ENCODE measurements at places on chromosomes 5 and 9.

DNA sequence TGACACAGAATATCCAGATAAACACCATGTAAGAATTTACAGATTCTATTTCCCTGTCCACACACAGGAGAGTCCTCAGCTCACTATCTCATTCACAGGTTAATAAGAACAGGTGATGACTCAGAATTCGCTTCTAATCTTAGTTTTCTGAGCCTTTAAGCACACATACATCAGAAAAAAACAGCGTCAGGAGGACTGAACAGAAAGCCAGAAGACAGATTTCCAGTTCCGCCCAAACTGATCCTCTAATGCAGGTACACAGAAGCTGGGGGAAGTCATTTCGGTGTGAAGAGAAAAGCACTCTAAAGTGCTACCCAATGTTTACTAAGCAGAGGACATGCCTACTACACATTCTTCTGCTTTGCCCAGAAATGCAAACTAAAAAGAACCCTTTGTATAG, 1.6 kb downstream of the CEMIP2 start:
- no peak for DNase-seq

- DNase-seq, result peak; percentile 84
These were observed 20.4 kb upstream of the ZNF354B start for GRCh38 chr5:178839319-178839704.

GRCh38 chr9:79184831-79185230, 386.9 kb upstream of the TLE4 start:
- DNase-seq, result no peak

DNA sequence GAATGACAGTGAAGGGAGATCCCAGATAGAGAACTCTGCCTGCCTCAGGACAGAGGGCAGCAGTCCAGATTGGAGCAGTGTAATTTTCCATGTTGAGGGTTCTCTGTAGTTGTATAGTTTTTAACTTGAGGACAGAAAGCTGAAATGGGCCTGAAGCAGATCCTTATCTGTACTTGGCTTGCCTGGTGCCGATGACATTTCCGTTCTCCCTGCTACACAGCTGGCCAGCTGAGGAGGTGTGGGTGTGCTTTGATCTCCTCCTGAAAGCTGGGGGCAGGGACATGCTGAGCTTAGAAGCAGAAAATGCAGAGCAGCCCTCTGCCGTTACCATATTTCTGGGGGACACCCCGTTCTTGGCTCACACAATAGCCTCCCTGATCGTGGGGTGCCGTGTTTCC, 10.5 kb downstream of the GLRX start:
- DNase-seq, result peak; percentile 81

- no peak for DNase-seq
These were observed 323.3 kb upstream of the SLC30A5 start for GRCh38 chr5:68770551-68770950.

- no peak for DNase-seq
These were observed 35.9 kb downstream of the FBXW2 start for GRCh38 chr9:120757026-120757913.

GRCh38 chr5:1524799-1525623, 1.3 kb upstream of the LPCAT1 start:
- DNase-seq, result peak; percentile 46

GRCh38 chr5:95631991-95632675, 12.2 kb downstream of the GPR150 start:
- peak; percentile 58 for DNase-seq

GRCh38 chr5:33827885-33828284, 63.9 kb downstream of the ADAMTS12 start:
- no peak for DNase-seq

DNA sequence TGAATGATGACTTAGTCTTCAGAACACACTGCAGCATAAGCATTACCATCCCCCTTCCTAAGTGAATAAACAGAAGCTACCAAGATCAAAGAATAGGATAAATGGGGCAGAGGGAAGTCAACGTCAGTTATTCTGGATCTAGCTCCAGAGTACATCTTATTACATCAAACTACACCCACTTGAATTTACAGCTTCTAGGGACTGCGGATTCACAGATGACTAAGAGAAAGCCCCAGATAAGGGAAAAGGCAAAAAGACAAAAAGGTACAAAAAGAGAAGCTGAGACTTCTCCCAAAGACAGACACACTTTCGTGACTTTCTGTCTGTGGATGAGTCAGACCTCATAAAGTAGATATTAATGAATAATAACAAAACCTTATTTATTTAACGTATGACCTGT, 457.9 kb upstream of the BRINP1 start:
- no peak for DNase-seq

- DNase-seq, result peak; percentile 49
These were observed 937 bp upstream of the SLC26A2 start for GRCh38 chr5:149959406-149960236.

DNA sequence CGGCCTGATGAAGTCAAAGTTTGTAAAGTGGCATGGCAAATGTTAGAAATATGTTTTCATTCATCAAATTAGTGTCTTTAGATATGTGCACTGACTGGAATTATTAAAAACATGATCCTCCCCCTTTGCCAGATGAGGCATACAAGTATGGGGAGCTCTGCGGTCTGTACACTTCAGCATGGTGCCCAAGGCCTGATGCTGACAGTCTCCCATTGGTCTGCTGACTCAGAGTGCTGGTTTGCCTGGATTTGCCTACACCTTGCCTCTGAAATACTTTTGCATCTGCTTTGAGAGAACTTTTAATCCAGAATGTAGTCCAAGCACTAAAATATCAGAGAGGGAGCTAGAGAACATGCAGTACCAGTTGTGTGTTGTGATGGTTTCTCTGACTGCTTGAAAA, 354.3 kb upstream of the ACTBL2 start:
- no peak for DNase-seq

GRCh38 chr5:9851458-9851857, 221.3 kb upstream of the TAS2R1 start:
- DNase-seq, result peak; percentile 73

- no peak for DNase-seq
These were observed 2.0 kb downstream of the GLIPR2 start for GRCh38 chr9:36138496-36138895.

- no peak for DNase-seq
These were observed 74.0 kb upstream of the RAPGEF6 start for GRCh38 chr5:131709043-131709442.

DNA sequence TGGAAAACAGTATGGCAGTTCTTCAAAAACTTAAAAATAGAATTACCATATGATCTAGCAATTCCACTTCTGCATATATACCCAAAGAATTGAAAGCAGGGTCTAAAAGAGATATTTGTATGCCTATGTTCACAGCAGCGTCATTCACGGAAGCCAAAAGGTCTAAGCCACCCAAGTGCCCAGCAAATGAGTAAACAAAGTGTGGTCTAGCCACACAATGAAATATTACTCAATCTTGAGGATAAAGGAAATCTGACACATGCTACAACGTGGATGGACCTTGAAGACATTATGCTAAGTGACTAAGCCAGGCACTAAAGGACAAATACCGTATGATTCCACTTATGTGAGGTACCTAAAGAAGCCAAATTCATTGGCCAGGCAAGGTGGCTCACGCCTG, 11.1 kb upstream of the MED27 start:
- DNase-seq, result no peak

DNA sequence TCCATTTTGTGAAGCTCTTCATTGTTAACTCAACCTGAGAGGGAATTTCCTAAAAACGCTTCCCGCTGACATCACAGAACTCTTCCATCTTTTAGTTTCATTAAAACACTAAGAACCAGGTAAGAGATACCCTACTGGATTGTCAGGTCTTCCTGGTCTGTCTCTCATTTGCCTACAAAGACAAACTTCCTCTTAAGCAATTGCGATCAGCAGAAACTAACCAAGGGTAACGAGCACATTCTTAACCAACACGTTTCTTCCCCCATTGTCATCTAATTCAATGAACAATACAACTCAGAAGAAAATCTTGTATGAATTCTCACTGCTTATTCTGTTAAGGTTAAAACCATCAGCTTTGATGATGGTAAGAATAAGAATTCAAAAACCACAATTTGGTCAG, 6.6 kb downstream of the FBXW11 start:
- no peak for DNase-seq

GRCh38 chr5:148393390-148393741, 9.6 kb downstream of the FBXO38 start:
- peak; percentile 68 for DNase-seq

DNA sequence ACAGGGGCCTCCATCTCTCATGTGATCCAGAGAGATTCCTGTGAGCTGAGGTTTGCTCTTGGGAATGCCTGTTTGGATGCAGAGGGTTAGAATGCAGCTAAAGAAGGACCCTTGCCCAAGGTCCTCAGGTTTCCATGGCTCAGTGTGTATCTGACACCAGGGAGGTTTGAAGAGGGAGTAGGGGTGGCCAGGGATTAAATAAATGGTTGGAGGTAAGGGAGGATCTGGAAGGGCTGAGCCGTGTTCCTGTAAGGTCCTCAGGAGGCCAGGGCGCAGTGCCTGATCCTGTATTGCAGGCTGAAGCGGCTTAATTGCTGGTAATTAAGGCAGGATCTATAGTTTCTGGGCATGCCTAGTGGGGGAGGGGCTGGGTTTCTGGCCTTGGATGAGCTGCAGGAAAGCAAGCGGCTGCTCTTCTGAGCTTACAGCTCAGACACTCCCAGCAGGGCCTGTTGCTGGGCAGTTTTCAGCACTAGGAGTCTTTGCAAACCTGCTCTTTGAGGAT, 41.5 kb upstream of the MAP1B start:
- DNase-seq, result peak; percentile 97

DNA sequence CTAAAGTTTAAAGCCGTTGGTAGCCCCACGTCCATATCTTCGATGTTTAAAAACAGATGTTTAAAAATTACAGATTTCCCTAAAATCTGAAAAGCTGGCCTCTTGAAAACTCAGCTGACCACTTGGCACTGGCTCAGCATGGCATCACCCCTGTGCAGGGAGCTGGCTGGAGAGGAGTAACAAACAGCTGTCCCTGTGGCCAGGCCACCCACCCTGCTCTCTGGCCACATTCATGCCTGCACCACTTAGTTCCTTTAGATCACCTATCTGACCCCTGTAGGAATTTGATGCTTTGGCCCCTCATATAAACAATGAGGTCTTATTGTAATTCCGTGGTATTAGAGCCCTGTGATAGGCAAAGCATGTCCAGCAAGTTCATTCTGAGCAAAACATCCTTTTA, 107.5 kb downstream of the FRMD3 start:
- no peak for DNase-seq

- no peak for DNase-seq
These were observed 85.1 kb upstream of the IL12B start for GRCh38 chr5:159415301-159415937.

- no peak for DNase-seq
These were observed 46.1 kb upstream of the CDC42SE2 start for GRCh38 chr5:131217791-131218190.

DNA sequence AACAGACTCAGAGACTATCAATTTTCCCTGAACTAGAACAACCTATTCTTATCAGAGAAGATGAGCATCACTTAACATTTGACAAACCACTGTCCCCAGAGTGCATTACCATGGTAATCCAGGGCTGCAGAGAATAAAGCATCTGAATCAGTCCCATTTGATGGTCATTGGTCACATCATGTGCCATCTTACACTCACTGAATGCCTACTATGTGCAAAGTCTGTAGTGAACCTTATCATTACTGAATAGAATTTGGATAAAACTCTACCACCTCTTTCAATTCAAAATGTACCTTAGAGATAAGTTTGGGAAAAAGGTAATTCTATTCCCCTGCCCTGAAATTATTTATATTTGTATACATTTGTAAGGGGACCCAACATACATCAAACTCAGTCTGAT, 156.4 kb upstream of the TRPC7 start:
- DNase-seq, result no peak

DNA sequence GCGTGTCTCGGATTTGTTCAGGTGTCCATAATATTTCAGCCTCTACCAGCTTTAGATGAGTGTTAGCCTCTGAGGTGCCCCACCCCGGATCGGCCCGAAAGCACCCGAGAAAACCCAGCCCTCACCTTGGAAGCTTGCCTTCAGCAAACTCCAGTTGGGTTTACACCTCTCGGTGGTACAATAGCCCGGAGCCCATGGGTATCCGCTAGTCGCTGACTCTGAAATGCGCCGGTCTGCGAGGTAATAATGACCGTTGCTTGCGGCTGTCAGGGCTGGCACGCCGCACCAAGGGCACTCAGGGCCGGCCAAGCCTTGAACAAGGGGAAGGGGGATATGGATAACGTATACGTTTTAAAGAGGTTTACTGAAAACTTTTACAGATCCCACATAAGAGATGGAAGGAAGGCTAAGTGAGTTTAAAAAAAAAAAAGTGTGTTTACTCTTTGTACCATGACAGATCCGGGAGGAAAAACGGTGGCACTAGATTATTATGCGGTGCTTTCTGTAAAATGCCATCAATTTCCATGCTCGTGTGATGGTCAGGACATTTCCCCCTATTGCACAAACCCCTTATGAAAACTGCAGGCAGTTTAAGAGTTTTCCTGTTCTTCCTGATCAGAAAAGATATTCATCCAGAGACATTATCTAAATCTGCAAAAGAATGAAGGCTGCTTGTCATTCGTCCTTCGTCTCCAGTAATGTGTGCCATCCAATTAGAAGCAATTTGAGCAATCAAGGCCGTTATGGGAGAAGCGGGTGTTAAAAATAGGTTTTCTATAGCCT, 124.2 kb downstream of the TMEM161B start:
- DNase-seq, result peak; percentile 61

GRCh38 chr9:36486329-36486932, 86.3 kb upstream of the MELK start:
- DNase-seq, result no peak

DNA sequence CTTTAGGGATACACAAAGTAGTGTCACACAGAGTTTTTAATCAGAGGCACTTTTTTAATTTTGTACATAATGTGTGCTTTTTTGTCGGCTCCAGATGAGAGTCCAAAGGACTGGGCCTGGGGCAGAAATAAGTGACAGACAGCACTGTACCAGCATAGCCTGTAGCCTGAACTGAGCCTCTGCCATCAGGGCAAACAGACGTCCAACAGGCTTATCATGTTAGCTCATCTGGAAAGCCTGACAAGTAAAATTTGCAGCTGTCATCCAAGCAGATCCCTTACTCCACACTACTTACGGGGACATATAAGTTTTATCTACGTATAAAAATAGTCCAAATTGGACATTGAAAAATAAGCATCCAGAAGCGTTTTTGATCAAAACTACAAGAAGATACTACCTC, 233.1 kb upstream of the GAS1 start:
- DNase-seq, result no peak

DNA sequence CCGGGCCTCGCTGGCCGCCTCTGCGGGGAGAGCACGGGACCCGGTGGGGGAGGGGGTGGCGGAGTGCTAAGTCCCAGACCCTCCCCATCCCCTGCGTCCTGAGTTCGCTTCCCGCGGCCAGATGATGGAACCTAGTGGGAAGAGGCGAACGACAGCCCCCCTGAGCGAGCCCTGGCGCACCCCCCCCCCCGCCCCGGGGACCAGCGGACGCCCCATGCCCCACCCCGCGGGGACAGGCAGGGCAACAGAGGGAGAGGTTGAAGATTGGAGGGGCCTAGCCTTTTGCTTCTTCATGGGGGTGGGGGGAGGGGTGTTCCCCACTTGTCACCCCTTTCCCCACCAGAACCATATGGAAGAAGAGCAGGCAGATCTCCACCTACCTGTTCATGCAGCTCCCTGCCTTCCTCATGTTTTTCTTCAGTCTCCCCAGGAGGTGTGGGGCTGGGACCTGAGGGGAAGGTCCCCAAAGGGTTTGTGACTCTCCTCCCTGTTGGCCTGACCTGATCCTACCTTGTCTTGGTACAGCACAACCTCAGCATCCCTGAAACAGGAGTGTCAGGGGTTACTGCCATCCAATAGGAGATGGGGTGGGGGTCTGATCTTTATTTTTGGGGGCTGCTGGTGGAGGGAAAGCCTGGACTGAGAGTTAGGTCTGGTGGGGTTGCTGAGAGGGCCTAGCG, 485 bp downstream of the FAM53C start:
- no peak for DNase-seq

GRCh38 chr5:124059200-124059599, 547.2 kb downstream of the CSNK1G3 start:
- DNase-seq, result no peak

- no peak for DNase-seq
These were observed 149.8 kb downstream of the ICE1 start for GRCh38 chr5:5572010-5572865.
